Urinary bladder (tissue), 4 donors: ENCODE measurements at places on chromosomes 12 and 14.

- no peak for DNase-seq
Observed at GRCh38 chr12:19561411-19561961, 122.2 kb downstream of the AEBP2 start.

- DNase-seq = no peak
Observed at GRCh38 chr14:68182492-68182891, 362.9 kb downstream of the RAD51B start.

DNA sequence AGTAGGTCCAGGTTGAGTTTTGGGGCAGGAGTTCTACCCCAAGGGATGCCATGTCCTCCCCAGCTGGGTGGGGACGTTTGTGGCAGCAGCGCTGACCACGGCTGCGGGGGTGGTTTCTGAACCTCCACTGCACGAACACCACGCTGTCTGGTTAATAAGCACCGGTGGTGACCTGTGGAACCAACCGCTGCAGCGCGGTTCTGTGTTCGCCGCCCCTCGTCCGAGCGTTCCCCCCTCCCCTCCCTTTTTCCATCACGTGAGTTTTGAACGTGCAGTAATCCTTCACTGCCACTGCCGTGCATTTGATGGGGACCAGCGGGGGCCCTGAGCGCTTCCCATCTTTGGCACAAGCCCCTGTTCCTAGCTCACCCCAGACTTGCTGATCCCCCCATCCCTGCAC, 6.4 kb upstream of the ADSS1 start:
- DNase-seq = no peak

- no peak for DNase-seq
Observed at GRCh38 chr14:81120501-81120900, 100.3 kb downstream of the GTF2A1 start.
